PC-3 (cell line): ENCODE measurements at places on chromosomes 1 and 21.

- no peak for DNase-seq
Observed at GRCh38 chr1:26900815-26901511, 696 bp upstream of the GPATCH3 start.

DNA sequence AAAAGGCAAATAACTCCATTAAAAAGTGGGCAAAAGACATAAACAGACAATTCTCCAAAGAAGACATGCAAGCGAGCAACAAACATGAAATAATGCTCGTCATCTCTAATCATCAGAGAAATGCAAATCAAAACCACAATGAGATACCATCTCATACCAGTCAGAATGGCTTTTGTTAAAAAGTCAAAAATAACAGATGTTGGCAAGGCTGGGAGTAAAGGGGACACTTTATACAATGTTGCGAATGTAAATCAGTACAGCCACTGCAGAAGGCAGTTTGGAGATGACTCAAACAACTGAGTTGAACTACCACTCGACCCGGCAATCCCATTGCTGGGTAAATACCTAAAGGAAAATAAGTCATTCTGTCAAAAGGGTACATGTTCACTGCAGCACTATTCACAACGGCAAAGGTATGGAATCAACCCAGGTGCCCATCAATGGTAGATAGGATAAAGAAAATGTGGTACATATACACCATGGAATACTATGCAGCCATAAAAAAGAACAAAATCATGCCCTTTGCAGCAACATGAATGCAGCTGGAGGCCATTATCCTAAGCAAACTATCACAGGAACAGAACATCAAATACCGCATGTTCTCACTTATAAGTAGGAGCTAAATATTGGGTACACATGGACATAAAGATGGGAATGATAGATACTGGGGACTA, 25.9 kb downstream of the TSPAN2 start:
- peak; percentile 65 for DNase-seq

GRCh38 chr1:62781841-62782543, 1.9 kb upstream of the ATG4C start:
- peak; percentile 15 for DNase-seq

DNA sequence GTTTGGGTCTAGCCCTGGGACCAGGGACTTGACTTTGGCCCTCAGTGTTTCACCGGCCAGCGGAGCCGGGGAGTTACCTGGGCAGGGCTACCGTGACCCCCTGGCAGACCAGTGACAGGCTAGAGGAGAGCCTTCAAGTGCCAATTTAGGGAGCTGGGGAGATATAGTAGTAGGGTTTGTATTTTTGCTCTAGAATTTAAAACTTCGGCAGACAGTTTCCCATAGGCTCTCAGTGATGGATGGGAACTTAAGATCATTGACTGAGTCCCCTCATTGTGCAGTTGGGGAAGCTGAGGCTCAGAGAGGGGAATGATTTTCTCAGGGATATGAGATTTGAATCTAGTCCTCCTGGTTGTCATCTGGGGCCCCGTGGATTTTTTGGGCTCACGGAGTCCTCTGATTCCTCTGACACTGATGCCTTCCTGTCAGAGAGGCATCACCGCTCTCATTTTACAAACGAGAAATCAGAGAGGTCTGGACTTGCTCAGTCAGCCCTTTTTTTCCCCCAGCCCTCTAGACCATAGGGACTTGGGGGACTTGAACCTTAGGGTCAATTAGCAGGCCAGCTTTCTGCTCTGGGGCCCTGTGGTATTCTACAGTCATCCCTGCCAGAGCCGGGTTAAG, 58.3 kb upstream of the ACOT11 start:
- DNase-seq = no peak

DNA sequence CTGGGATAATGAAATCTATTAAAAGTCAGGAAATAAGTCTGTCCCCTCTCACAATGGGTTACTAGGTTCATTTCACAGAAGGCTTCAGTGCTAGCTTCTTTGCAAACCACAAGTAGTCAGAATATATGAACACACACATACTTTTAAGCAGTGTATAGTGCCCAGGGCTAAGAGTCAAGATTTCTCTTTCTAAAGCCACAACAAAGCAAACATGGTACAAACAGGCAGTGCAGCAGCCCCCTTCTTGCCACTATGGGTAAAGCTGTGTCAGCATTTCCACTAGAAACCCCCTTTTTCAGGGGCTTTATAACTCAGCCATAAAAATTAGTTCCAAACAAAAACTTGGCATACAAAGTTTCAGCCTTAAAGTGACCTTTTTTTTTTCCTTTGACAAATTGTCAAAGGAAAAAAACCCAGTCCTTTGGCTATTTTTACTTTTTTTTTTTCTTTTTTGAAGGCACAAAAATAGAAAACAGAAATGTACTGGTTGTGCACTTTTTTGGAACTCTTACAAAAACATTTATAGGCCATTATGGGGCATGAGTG, 315.4 kb downstream of the LMO4 start:
- peak; percentile 53 for DNase-seq

DNA sequence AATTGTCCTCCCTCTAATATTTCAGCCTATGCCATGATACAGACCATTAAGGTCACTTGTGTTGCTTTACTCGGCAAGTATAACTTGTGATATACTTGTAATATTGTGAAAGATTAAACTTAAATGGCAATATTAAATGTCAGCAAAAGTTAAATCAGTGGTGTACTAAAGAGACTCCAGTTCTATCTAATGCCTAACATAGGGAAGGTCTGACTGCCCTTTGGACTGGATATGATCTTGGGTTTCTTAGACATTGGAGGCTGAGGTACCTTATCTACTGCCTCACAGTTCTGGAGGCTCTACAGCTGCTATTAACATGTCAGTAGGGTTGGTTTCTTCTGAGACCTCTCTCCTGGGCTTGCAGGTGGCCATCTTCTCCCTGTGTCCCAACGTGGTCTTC, 89.9 kb downstream of the MT1HL1 start:
- DNase-seq = no peak

DNA sequence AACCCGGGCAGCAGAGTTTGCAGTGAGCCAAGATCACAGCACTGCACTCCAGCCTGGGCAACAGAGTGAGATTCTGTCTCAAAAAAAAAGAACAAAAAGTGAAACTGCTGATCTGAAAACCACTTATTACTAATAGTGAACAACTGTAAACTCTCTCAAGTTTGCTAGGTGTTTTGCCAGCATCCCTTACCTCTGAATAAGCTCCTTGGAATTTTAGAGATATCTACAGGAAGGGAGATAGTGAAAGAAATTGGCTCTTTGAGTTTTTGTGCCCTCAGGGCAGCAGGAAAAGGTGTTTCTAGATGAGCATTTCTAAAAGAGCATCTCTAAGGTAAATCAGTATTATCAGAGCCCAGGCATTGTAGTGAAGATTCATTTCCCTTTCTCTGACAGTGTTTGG, 27.1 kb downstream of the PARK7 start:
- peak; percentile 70 for DNase-seq

- peak; percentile 99 for DNase-seq
Observed at GRCh38 chr1:241591317-241591716, 48.9 kb downstream of the CHML start.

GRCh38 chr1:204859861-204860267, 10.8 kb upstream of the NFASC start:
- DNase-seq = no peak

DNA sequence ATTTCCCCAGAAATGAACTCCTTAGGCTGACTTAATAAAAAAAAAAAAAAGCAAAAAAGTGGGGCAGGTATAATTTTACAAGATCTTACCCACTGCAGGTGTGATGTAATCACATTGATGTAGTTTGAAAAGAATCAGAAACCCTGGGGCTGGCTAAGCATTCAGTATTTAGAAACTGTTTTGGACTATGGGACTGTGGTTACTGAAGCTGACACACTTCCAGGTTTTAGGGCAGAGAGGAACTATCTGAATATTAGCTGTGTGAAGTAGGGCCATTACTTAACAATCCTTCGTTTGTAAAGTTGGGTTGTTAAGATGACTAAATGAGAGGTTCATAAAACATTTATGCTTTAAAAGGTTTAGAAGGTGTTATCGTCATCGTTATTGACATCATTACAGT, 165.3 kb downstream of the FASLG start:
- no peak for DNase-seq

DNA sequence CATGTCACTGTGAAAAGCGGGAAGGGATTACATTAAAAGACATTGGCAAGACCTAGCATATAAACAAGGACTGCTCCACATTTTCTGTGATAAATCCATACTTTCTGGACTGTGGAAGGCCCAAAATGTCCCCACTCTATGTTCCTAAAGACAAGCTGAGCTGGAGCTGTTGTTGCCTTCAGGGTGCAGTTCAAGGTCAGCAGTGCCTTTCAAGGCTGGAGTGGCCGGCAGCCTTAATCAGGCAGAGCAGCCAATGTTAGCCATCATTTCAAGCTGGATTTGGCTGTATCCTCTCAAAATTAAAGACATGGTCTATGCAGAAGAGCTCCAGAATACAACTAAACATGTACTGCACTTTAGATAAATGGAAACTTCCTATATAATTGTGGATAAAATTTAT, 70.4 kb upstream of the ADAM30 start:
- no peak for DNase-seq

GRCh38 chr1:236518322-236518721, 5.5 kb upstream of the LGALS8 start:
- no peak for DNase-seq

DNA sequence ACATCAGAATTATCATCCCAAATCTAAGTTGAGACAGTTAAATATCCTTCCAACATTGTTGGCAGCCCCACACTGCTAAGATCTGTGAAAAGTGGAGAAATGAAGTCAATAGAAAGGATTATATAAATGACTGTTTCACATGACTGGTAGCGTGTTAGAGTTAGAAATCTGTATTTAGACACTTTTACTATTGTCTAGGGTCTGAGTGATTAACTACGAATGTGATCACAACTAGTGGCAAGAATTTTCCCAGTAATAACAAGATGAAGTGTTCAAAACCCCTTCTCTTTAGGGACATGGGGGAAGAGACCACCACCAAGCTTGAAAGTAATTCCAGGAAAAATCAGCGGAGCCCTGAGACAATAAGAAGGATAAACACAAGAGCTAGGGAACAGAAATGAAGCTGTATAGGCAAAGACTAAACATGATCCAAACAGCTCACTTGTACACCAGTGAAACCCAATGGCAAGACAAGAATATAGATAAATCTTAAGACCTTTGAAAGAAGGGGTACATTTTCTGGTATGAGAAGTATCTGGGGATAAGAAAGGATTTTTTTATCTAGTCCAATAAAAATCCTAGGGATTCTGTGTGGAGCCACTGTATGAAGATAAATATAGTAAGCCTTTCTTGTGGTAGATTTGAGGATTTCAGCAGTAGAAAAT, 646.6 kb upstream of the USP24 start:
- no peak for DNase-seq

DNA sequence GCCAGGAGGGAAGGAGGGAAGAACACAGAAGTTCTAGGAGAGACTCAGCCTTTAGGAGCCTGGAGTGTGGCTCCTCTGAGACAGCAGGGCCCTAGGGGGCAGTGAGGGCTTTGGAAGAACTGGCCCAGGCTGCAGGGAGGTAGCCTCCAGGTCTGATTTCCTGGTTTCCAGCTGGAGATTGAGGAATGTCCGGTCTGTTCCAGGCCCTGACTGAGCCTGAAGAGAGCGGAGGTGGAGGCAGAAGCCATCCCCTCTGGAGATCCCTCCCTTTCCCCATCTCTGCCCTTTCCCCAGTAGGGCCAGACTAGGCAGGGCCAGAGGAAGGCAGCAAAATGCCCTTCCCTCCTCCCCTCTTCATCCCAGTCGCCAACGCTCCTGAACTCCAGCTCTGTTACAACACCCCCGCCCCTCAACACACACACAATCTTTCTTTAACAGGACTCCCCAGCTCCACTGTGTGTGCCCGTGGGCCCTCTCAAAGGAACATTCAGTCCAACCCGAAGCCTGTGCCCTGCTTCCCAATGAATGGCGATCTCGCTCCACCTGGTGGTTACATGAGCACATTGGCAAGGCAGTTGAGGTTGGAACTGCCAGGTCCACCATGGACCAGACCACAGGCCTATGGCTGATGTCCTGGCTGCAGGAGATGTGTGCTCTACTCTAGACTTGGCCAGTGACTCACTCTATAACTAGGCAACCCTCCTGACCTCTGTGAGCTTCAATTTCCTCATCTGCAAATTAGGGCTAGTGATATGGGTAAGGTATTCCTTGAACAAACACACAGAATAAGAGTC, 32.0 kb downstream of the MAP7D1 start:
- peak; percentile 91 for DNase-seq

GRCh38 chr21:42051788-42052187, 19.3 kb upstream of the UMODL1 start:
- DNase-seq = no peak

DNA sequence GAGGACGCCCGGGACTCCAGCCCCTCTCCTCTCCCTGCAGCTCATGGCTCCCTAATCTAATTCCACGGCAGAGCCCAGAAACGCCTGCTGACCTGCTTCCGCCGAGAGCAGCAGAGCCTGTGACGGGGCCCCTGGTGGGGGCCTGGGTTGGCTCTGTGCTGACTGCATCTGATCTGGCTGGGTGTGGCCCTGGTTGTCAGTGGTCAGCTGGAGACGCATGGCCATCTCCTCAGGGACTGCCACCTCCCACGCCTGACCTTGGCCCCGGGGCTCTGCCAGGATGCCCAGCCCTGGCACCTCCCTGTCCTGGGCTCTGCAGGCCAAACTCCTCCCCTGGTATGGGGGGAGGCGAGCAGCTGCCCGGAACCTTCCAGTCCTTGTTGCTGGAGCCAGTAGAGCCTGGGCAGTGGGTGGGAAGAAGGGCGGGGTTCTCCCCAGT, 1.1 kb upstream of the PLCH2 start:
- DNase-seq = no peak

DNA sequence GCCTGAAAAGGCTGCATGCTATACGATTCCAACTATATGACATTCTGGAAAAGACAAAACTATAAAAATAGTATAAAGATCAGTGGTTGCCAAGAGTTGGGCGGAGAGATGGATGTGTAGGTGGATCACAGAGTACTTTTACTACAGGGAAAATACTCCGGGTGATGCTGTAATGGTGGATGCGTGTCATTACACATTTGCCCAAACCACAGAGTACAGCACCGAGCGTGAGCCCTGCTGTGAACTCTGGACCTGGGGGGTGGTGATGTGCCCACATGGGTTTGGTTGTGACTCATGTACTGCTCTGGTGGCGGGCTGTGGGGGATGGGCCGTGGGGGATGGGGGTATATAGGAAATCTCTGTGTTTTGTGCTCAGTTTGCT, 162.7 kb upstream of the COL6A1 start:
- DNase-seq = peak; percentile 65

GRCh38 chr1:154502066-154502743, at the start of the genes SHE and TDRD10:
SHE (minus strand) TSS chr1:154502412; CDS start chr1:154502026, 386 bp downstream.
TDRD10 (plus strand) TSS chr1:154502219; CDS start chr1:154506904, 4,685 bp downstream.
- no peak for DNase-seq

DNA sequence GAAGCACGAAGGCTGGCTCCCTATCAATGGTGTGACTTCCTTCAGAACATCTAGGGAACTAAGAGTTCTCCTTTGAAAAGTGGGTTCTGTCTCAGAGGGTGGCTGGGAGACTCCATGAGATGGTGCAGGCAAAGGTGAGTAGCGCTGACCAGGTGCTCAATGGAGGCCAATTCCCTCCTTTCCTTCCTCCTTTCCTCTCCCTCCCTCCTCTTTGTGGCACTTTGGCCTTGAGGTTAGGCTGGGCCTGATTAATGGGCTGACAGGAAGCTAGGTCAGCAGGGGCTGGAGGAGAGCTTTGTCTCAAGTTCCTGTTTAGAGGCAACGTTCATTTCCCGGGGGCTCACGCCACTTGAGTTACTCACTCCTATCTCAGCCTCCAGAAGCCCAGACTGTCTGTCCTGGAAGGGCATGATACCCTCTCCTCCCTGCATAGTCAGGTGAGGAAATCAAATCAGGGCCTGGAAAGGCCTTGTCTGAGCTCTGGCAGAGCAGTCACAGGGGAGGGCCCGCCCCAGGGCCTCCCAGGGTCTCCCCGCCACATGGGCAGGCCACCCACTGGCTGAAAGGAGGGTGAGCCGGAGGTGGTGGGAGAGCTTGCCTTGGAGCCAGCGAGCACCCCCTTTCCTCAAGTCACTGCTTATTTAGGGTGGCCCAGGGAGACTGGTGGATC, 58.4 kb upstream of the SSBP3 start:
- DNase-seq = no peak
